ENCODE measurements at places on chromosomes 4 and X.

DNA sequence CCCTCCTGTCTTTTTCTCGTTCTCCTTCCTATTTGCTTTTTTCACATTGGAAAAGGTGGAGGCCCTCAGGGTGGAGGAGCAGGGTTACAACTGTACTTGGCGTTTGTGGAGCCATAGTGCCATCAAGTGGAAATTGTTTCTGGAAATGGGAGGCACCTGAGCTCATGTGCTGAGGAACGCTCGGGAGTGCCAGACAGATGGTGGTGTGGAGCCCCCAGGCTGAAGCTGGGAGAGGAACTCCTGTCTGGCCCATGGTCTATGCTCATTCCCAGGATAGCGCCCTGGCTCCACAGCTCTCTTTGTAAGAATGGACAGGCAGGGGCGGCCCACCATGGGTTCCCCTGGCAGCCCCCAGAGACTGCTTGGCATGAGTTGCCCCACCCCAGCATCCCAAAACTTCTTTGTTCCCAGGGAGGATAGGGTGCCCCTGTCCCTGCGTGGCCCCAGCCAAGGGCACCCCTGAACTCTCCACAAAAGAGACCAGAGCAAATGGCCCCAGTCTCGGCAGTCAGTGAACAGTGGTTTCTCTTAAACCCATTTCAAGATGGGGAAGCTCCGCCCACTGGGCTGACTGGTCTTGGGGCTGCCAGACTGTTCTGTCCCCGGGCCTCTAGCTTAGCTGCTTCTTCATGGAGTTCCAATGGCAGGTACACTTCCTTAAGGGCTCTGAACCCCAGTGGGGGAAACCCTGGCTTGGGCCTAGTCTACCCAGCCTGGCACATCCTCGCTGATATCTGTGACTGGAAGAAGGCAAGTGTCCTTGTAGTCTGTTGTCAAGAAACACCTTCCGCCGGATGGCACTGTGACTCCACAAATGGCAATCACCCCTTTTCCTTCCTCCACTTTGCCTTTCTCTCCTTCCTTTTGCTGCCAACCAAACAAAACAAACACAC is 70.1 kb downstream of the NBDY start:
- DNase-seq: no peak

GRCh38 chrX:131277543-131278136 is 11.5 kb downstream of the IGSF1 start:
- no peak for DNase-seq

- no peak for DNase-seq
Observed at GRCh38 chr4:144634978-144635747, 10.8 kb upstream of the HHIP start.

DNA sequence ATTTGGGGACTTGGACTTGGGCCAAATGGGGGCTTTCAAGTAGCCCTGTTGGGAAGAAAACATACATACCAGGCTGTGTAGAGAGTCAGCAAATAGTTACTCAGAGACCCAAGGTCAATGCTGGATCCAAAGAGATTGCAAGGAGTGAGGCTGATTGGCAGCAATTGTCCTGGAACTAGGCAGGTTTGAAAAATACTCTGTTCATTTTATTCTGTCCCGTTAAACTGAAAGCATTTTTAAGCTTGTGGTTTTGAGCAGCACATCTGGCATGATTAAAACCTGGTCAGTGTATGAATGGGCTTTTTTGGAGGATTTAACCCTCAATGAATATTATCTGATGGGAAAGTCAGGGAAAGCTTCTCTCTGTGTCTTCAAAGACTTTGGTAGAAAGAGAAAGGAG is 294.3 kb upstream of the BOD1L1 start:
- no peak for DNase-seq

DNA sequence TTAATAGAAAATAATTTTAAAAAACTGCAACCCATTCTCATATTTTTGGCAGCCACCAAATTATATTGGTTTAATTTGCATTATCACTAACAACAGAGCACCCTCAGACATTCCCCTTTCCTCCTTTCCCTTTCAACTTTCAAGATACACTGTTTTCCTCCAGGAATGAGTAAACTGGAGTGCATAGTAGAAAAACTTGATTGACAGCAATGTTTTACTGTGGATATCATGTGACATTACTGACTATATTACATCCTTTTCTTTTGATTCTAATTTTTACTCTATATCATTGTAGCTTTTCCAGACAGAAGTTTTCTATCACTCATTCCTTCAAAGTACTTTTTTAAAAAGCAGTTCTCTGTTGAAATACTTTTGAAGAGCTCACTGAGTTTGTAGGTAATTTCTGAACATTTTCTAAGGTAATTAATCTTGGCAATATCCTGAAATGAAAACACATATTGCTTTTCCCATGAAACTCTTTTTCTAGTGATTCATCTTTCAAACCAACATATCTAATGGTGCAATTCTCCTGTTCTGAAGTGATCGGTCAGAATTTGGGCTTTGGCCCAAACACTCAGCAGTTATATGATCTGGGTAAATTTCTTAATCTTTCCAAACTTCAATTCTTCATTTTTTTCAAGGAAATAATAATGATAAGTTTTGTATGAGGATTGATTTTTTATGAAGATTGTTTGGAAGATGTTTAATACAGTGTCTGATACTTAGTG is 920.4 kb upstream of the EPHA5 start:
- no peak for DNase-seq

GRCh38 chr4:101851672-101852071 is 61.1 kb downstream of the BANK1 start:
- no peak for DNase-seq

DNA sequence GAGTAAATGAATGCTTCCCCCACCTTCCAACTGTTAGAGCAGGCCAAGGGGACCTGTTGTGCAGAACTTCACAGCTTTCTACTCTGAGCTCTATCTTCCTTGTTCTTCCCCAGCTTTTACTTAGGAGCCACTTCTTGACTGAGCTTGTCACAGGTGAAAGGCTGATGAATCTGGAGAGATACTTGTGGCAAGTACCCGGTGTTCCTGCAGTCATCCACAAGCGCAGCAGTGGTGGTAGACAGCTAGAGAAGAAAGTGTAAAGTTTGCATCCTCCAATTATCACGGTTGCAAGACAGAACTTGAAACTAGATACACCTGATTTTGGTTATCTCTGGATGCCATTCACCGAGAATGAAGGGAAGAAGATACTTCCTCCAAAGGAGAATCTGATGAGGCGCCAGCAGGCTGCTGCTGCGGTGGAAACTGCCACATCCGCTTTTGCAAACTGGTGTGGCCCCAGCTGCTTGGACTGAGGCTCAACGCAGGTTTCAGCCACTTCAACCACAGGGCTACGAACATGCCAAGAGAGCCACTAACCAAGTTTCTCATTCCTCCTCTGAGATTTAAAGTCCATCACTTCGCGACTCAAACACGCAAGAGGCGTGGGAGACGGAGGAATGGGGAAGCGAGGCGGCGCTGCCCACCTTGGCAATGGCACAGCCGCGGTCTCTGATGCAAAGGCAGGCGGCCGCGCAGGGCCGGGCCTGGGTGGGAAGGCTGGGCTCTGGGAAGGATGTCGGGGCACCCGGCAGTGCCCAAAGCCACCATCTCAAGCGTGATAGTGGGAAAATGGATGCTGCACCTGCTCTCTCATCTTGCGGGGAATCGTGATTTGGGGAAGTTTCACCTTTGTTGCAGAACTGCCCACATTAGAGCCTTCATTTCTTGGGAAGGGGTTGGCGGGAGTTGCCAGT is 1.3 kb upstream of the FHIP1A start:
- no peak for DNase-seq

DNA sequence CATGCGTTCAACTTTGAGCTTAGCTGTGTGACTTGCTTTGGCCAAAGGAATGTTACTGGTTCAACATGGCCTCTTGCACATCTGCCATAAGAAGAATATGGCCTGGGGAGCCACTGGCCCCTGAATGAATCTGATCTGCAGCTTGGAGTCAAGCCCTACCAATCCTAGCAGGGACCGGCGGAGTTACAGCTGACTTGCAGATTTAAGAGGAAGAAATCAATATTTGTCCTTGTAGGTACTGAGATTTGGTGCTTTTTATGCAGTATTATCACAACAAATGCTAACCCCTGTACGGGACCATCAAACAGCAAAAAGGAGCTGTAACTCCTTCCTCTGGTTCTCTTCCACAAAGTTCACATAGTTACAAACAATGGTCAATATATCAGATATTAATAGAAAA is 252.0 kb downstream of the LDB2 start:
- DNase-seq: no peak

GRCh38 chrX:109485470-109486340 is 3.8 kb upstream of the GUCY2F start:
- peak; percentile 81 for DNase-seq

DNA sequence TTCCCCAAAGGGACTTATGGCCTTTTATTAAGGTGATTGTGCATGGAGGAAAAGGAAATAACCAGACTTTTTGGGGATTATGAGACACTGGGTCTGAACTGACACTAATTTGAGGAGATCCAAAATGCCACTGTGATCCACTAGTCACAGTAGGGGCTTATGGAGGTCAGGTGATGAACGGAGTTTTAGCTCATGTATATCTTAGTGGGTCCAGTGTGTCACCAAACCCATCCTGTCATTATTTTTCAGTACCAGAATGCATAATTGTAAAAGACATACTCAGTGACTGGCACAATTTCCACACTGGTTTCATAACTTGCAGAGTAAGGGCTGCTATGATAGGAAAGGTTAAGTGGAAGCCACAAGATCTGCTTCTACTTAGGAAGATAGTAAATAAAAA is 131.3 kb downstream of the RTL3 start:
- no peak for DNase-seq

DNA sequence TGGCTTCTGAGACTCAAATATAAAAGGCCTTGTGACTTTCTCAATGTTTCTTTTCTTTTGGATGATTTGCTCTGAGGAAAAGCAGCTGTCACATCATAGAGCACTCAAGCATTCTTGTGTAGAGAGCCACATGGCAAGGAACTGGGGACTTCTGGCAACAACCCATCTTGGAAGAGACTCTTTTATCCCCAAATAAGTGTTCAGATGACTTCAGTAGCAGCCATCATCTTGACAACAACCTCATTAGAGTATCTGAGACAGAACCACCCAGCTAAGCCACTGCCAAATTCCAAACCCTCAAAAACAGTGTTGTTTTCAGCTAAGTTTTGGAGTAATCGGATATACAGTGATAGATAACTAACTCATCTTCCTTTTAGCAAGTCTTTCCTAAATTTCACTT is 1431.7 kb upstream of the IGFBP7 start:
- no peak for DNase-seq

- no peak for DNase-seq
Observed at GRCh38 chrX:30982467-30982866, 89.4 kb downstream of the FTHL17 start.

DNA sequence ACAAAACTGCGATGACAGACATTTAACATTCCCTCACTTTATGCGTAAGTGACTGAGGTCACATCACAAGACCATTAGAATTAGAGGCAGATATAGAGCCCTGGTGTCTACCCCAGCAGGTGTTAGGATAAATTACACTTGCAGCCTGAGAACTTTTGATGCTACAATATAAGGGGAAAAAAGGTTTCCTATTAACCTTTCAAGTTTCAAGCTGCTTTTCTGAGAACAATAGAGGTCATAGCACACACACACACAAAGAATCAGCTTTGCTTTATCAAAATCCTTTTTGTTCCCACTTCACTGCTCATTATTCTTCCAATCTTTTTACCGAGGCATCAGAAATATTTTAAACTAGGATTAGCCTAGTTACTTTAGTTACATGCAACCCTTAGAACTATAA is 119.8 kb downstream of the COL25A1 start:
- DNase-seq: no peak

GRCh38 chrX:72020204-72020603 is 109.6 kb downstream of the NHSL2 start:
- no peak for DNase-seq

- DNase-seq: no peak
Observed at GRCh38 chr4:78687818-78688217, 88.3 kb upstream of the BMP2K start.

GRCh38 chr4:140151699-140152012 is 2.3 kb downstream of the MAML3 start:
- DNase-seq: peak; percentile 80

GRCh38 chrX:120662662-120663061 is 32.8 kb upstream of the C1GALT1C1 start:
- DNase-seq: no peak

DNA sequence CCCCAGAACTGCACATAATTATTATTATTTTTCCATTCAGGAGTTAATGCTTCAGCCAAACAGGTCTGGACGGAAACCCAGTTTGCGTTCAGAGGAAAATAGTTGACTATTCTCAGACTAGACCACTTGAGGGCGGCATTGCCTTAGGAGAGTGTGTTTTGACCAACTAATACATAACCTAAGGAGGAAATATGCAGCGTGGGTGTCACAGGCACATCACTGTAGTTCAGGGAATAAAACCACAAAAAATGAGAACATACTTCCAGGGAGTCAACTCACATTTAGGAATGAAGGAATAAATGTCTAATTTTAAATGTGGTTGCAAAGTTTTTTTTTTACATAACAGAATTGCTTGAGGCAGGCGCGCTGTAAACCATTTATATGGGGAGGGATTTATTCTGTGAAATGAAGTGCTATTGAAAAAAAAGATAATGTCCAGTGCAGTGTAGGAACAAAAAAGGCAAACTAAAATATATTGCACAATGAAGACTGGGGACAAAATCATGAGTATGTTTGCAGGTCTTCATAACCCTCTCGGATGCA is 93.3 kb downstream of the SYNPO2 start:
- DNase-seq: peak; percentile 83

DNA sequence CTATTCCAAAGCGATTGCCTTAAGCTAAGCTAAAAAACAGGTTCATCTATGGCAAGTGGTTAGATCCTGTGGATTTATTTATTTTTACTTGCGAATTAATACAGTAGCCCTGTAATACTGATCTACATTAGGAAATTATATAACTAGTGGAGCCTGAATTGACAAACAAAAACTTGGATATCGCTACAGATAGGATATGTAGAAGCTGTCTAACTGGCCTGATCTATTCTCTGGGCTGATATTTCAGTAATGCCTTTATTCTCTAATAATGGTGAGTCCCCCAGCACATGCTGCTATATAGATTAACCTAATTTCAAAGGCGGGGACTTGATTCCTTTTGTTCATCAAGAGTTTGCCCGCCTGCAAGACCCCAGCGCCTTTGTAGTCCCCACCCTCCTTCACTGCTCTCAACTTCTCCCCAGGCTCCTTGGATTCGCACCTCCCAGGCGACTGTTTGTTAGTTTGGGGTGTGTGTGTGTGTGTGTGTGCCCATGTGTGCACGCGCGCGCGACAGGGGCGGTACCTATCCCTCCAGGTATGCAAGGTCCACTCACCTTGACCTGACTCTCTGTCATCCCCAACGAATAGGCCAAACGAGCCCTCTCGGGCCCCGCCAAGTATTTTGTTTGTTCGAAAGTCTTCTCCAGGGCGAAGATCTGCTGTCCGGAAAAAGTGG is 3.8 kb downstream of the NKX6-1 start:
- no peak for DNase-seq

DNA sequence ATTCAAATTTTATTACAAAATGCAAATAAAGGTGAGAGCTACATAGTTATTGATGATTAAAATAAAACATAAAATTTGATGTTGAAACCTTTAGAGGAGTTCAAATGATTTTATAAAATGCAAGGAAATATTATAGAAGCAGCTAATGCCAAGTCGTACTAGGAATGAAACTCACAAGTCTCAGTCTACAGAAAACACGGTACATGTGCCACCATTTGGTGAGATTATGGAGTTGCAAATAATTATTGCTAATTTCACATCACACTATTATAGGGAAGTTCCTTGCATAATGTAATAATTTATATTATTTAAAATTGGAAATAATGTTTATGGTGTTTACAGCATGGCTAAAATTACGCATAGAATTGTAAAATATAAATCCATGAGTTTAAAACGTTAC is 1601.7 kb upstream of the TENM3 start:
- DNase-seq: no peak

- no peak for DNase-seq
Observed at GRCh38 chr4:124266721-124267120, 445.8 kb downstream of the ANKRD50 start.

Data from RKO (cell line).